ENCODE measurements at places on chromosomes 5 and 9.

GRCh38 chr9:116812231-116813030, 125.3 kb downstream of the TRIM32 start:
- DNase-seq = no peak

- DNase-seq = no peak
These were observed 13.4 kb downstream of the CFAP95 start for GRCh38 chr9:69834056-69834455.

- DNase-seq = peak; percentile 90
These were observed 637 bp upstream of the ERBIN start for GRCh38 chr5:65925601-65926275.

DNA sequence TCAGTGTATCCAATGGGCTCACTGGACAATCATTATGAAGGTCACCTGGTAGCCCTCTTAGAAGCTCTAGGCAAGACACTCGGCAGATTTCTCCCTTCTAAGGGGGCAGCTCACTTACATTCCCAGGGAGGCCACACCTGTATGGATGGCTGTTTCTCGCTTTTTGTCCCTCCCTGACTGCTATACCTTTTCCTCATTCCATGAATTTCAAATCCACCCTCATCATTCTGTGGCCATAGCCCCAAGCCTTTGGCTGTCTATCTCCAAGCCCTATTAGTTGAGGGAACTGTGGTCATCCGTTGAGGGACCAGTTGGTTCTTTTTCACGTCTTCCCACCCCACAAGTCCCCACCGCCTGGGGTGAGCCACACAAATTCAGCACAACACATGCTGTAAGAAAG, 85.0 kb upstream of the RARS1 start:
- no peak for DNase-seq

DNA sequence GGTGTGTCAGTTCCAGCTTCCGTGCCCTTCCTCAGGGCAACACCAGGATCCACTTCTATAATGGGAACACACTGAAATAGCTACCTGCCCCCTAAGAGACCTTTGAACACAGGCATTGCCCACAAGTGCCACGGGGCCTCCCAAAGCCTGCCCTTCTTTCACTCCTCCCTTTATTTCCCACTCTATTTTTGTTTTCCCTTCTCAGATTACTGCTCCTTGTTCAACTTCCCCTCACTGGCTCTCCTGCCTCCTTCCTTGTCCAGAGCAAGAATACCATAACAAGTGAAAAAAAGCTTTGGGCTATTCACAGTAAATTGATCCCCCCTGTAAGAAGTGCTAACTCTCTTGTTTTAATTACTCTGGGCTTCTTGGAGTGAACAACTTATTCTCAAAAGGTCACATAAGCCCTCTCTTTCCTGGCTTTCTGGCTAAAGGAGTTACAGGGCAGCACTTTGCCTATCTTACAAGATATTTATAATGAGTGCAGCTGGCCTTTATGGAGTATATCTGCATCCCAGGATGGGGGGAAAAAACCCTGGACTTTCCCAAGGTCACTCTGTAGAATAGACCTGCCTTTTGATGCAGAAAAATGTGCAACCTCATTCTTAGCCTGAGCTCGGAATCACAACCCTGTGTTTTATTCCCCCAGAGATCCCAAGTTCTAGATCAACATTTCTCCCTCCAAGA, 11.3 kb downstream of the CTXN3 start:
- no peak for DNase-seq
